ENCODE measurements at places on chromosomes 5 and 9. TPM values are rescaled to one million over a fixed set of nuclear protein-coding genes. Genes with fewer than 3 reads are reported as not detected.
A peak's percentile ranks its signal among the peaks of the same experiment; 100 is the strongest.

PCDHA2 gene
- total RNA-seq = 1.2 TPM

- peaks cover 32% of the 10 kb centered on the region for H3K4me1 ChIP-seq
- no peaks in the 10 kb centered on the region for H3K36me3 ChIP-seq
- H3K27me3 ChIP-seq = no peaks in the 10 kb centered on the region
Observed at GRCh38 chr9:134626571-134627416, 14.8 kb upstream of the COL5A1 start.

C7 gene
- total RNA-seq = not detected

- no peaks in the 10 kb centered on the region for H3K4me1 ChIP-seq
- DNase-seq = peak; percentile 18
- H3K27ac ChIP-seq = no peak overlapping the region
- no peak overlapping the region for H3K4me3 ChIP-seq
- no peaks in the 10 kb centered on the region for H3K27me3 ChIP-seq
- peaks cover 7% of the 10 kb centered on the region for H3K36me3 ChIP-seq
Observed at GRCh38 chr5:159156426-159157238, 52.7 kb downstream of the RNF145 start.

DNA sequence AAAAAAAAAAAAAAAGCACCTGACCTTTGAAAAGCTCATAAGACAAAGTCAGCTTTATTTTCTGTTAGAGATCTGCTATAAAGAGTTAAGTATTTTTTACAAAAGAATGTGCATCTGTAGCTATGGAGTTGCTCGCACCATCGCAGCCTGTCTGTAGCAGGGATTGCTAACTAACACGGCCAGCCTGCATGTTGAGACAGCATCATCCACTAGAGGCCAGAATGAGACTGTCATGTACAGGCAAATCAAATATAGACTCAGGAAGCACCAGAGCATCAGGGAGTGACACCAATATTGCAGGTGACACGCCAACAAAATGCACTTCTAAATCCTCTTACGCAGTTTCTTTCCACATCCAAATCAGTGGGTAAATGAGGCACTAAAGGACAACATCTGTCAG is 136.3 kb upstream of the RASEF start:
- DNase-seq = peak; percentile 22
- H3K36me3 ChIP-seq = no peaks in the 10 kb centered on the region
- H3K4me1 ChIP-seq = peaks cover 8% of the 10 kb centered on the region
- H3K27me3 ChIP-seq = peaks cover 13% of the 10 kb centered on the region

SH3TC2 gene
- 9.3 TPM for total RNA-seq

- no peaks in the 10 kb centered on the region for H3K36me3 ChIP-seq
- H3K27me3 ChIP-seq = no peaks in the 10 kb centered on the region
- no peak overlapping the region for H3K27ac ChIP-seq
- peaks cover 17% of the 10 kb centered on the region for H3K4me1 ChIP-seq
Observed at GRCh38 chr5:91301106-91301846, 81.8 kb downstream of the ARRDC3 start.

DNA sequence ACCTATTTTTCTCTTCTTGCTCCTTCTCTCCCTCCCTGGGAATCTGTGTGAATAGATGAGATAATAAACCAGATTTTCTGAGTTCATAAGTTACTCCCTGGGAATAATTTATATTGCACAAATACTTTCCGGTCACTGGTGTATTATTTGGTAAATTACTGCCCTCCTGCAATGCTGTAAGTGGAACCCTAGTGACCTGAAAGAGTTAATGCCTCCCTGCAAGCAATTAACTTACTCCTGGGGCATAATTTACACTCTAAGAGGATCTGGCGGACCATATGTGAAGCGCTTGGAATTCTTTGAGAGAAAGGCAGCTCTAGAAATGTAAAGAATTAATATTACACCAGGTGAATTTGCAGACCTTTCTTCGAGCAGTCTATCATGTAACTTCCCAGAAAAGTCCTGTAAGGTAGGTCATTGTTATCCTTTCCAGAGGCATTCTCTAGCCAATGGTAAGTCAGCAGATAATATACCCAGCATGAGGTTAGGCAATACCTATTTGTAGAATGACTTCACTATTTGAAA is 7.0 kb upstream of the GDNF start:
- H3K27ac ChIP-seq = no peak overlapping the region
- H3K4me1 ChIP-seq = no peaks in the 10 kb centered on the region
- no peak overlapping the region for H3K4me3 ChIP-seq
- DNase-seq = no peak
- peaks cover 34% of the 10 kb centered on the region for H3K27me3 ChIP-seq

DNA sequence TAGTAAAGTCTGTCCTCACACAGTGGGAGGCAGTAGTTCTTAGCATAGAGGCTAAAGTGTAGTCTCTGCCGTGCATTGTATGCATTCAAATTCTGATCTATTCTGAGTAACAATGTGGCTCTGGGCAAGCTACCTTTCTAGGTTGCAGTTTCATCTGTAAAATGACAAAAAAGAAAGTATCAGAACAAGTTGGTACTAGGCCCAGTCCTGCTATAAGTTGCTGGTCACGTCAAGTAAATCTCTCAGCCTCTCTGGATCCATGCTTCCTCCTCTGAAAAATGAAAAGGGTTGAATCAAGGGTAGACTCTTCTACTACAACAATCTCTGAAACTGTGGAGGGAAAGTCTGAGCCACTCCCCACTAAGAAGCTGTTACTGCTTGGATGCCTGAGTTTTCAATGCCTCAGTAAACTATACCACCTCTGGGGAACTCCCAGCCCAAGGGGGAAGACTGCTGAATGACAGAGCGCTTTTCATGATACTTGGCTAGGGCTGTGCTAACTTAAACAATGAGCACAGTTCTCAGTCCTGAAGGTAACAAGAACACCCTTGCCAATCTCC is 34.5 kb upstream of the SPARC start:
- H3K27me3 ChIP-seq = no peaks in the 10 kb centered on the region
- no peaks in the 10 kb centered on the region for H3K36me3 ChIP-seq
- H3K27ac ChIP-seq = no peak overlapping the region
- DNase-seq = no peak

Measured in neural crest cell (in vitro differentiated cells).